ENCODE measurements at places on chromosomes 11 and 22. TPM values are rescaled to one million over a fixed set of nuclear protein-coding genes. Genes with fewer than 3 reads are reported as not detected.

The TRIM49 gene
- not detected for total RNA-seq

The C11orf52 gene
- 0.13 TPM for total RNA-seq

The TUBA8 gene
- 0.63 TPM for total RNA-seq

The NXPE1 gene
- not detected for total RNA-seq

The LPXN gene
- total RNA-seq, result 2.0 TPM

The OR51E2 gene
- not detected for total RNA-seq

The TMA7B gene
- not detected for total RNA-seq

The JHY gene
- total RNA-seq, result 0.39 TPM

The MS4A6E gene
- total RNA-seq, result not detected

The CARD18 gene
- total RNA-seq, result not detected

The UBASH3B gene
- total RNA-seq, result 3.2 TPM

The TEF gene
- 3.0 TPM for total RNA-seq

The GGTLC3 gene
- not detected for total RNA-seq

The ROBO3 gene
- total RNA-seq, result 13.0 TPM

The DRD2 gene
- not detected for total RNA-seq

The NRIP3 gene
- 1.2 TPM for total RNA-seq

The RAB38 gene
- 2.4 TPM for total RNA-seq

DNA sequence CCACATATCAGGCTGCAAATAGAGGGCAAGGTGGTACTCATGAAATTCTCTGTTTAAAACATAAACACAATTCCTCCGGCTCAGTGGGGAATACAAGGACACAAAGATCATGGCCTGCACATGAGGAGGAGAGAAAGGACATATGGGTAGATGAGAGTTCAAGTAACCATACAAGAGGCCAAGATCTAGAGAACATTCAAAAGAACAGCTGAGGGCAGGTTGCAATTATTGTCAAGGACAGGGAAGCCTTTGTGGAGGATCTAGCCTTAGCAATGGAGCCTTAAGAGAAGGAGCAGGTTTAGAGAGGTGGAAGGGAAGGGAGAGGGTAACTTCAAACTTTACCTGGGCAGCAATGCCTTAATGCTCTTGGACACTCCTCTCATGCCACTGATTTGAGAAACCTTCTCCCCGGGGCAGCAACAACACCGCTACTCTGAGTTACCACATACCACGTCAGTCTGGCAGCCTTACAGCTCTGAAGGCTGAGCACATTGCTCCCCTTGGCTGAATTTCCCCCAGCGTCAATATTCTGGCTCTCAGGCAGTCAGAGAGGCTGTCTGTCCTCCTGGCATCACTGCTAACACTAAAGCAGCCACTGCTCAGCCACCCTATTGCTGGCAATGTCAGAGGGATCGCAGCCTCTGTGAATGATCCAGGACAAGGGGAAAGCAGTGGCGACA lies 55.5 kb downstream of the CLPB start:
- DNase-seq, result no peak

DNA sequence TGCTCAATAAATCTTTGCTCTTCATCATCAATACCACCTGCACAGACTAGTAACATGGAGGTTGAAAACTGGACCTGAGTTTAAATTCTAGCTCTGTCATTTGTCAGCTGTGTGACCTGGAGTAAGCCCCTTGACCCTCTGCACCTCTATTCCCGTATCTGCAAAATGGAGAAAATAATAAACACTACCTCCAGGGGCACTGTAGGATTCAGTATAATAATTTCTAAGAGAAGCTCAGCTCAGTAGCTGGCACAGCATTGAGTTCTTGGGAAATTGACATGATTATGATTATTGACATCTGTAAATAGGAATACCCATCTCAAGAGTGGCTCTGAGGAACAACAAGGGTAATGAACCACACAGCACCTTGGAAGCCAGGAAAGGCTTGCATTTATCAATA lies 78.4 kb downstream of the MN1 start:
- no peak for DNase-seq

DNA sequence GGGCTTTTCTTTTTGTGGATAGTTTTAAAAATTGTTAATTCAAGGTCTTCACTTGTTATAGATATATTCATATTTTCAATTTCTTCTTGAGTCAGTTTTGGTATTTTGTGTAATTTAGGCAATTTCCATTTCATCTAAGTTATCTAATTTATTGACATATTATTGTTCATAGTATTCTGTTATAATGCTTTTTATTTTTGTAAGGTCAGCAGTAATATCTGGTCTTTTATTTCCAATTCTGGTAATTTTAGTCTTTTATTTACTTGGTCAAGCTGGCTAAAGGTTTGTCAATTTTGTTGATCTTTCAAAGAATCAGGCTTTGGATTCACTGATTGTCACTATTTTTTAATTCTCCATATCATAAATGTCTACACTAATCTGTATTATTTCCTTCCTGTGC lies 60.1 kb downstream of the HORMAD2 start:
- DNase-seq, result no peak

- DNase-seq, result no peak
These were observed 11.6 kb downstream of the IGF2 start for GRCh38 chr11:2127482-2128129.

DNA sequence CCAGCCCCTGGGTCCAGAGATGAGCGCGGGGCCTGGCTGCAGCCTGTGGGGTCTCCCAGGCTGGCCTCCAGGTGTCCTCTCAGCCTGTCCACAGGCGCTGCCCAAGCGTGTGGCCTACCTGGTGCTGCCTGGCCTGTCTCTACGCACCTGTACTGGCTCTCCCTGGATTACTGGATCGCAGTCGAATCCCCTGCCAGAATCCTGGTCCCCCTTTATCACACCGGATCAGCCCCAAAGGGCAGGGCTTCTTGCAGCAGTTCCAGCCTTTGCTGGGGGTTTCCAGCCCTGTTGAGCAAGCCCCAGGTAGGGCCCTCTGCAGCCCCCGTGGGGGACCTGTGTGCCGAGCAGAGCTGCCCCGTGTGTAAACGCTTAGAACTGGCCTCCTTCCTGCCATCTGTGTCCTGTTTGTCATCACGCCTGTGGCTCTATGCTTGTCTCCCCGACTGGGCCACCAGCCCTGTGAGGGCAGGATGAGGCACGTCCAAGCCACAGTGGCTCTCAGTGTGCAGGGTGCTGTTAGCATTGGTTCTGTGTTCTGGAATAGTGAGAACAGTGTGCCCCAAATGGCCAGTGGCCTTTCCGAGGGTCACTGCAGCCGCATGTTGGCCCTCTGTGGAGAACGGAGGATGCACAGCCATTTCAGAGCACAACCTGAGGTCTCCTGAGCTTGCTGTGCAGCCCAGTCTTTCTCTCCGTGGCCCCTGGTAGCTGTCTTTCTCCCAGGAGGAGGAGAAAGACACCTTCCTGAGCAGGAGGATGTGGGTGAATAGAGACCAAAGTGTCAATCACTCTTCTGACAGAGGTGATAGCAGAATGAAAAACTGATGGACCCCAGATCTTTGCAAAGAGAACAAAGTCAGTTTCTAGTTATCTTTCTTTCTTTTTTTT lies 13.9 kb upstream of the TXNRD2 start:
- DNase-seq, result peak; percentile 54

DNA sequence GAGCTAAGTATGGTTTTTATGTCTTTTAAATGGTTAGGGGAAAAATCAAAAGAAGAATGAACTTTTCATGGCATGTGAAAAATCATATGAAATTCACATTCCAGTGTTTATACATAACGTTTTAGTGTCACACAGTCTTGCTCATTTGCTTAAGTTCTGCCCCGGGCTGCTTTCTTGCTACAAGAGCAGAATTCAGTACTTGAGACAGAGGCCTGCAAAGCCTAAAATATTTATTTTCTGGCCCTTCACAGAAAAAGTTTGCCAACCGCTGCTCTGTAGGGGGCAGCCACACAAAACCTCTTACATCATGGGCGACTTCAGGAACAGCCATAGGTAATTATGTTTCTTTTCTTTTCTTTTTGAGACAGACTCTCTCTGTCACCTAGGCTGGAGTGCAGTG lies 1.0 kb upstream of the ATG2A start:
- no peak for DNase-seq

DNA sequence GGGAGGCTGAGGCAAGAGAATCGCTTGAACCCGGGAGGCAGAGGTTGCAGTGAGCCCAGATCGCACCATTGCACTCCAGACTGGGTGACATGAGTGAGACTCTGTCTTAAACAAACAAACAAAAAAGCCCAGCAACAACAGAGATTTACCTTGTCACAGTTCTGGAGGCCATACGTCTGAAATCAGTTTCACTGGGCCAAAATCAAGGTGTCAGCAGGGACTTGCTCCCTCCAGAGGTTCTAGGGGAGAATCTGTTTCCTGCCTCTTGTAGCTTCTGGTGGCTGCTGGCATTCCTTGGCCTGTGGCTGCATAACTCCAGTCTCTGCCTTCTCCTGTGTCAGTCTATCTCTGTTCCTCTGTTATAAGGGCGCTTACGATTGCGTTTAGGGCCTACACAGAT lies 1.5 kb downstream of the DDX10 start:
- no peak for DNase-seq

DNA sequence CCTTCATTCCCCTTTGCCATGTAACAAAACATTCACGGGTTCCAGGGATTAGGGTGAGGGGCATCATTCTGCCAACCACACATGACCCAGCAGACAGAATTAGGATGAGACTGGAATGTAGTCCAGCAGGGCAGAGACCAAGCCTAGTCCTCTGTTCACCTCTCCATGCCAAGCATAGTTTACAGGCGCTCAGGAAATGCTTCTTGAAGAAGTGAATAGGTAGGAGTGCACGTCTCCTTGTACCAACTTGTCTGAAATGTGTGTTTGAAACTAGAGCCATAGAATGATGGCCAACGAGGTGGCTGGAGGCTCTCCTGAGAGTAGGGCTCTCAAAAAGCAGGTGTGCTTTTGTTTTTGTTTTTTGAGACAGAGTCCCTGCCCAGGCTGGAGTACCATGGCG lies 8.2 kb downstream of the SPINDOC start:
- no peak for DNase-seq

- no peak for DNase-seq
These were observed 38.0 kb upstream of the PDE2A start for GRCh38 chr11:72712168-72712751.

- DNase-seq, result peak; percentile 52
These were observed 913 bp downstream of the ZNHIT2 start for GRCh38 chr11:65116370-65117205.

- no peak for DNase-seq
These were observed 16.3 kb upstream of the CCT8L2 start for GRCh38 chr22:16608931-16609330.

GRCh38 chr11:27116684-27117083 lies 76.1 kb downstream of the BBOX1 start:
- no peak for DNase-seq

GRCh38 chr11:70012134-70012733 lies 65.9 kb upstream of the ANO1 start:
- DNase-seq, result no peak

GRCh38 chr22:30253205-30253852 lies 6.8 kb upstream of the LIF start:
- peak; percentile 38 for DNase-seq

GRCh38 chr11:103550811-103551210 lies 441.6 kb downstream of the DYNC2H1 start:
- DNase-seq, result no peak

GRCh38 chr22:30301995-30302809 lies 12.9 kb upstream of the CASTOR1 start:
- no peak for DNase-seq

GRCh38 chr22:47056776-47057470 lies 294.5 kb downstream of the TBC1D22A start:
- no peak for DNase-seq

GRCh38 chr11:64341429-64341828 lies 1.4 kb downstream of the CCDC88B start:
- DNase-seq, result no peak

GRCh38 chr11:14746857-14747395 lies 103.3 kb downstream of the PDE3B start:
- DNase-seq, result no peak

- no peak for DNase-seq
These were observed 27.4 kb downstream of the MOB2 start for GRCh38 chr11:1459219-1459575.

GRCh38 chr11:8586805-8587204 lies 7.2 kb downstream of the STK33 start:
- DNase-seq, result no peak

- DNase-seq, result no peak
These were observed 11.7 kb upstream of the FXYD6 start for GRCh38 chr11:117888139-117888566.

DNA sequence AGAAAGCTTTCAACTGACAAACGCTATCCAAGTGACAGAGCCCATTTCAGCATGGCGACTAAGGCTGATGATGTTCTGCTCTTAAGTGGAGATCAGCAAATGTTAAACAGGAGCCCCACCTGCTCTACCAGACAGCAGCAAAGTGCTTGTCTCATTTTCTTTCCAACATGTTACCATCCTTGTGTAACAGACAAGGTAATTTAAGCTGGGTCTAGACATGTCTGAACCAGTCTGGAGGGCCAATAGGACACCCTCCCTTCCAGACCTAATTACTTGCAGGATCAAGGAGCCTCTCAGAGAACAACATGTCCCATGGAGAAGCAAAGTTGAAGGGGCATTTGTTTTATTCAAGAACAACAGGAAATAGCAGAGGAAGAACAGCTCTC lies 3.9 kb upstream of the LMO2 start:
- DNase-seq, result no peak

GRCh38 chr22:35556666-35557065 lies 16.0 kb downstream of the RASD2 start:
- no peak for DNase-seq

DNA sequence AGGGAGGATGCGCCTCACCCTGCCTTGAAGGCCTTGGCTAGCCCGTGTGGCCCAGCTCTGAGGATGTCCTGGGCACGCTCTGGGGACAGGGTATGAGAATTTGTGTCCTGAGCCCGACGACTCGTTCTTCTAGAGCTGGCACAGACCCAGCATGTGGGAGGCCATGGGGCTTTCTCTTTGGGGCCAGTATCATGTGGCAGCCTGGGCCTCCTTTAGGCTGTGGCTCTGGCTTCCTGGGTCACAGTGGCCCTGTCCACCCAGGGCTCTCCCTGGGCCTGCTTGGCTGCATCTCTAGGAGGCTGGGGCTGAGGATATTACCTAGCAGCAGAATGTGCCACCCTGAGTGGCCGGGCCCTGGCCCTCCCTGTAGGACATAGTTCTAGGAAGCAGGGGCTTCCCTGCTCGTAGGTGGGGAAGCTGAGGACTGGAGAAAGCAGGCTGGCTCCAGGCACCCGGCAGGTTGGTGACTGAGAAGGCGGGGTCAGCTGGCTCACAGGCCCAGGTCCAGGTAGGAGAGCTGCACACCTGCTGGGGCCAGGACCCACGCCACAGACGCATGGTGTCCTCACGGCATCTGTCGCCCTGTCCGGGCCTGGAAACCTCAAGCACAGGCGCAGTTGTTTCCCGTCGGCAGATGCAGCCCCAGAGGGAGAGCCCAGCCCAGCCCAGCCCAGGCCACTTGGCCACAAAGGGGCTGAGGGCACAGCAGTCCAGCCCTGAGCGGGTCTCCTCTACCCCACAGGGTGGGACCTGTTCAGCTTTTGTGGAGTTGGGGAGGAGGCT lies 6.8 kb downstream of the CCDC188 start:
- no peak for DNase-seq

- DNase-seq, result no peak
These were observed 58.6 kb upstream of the CCT8L2 start for GRCh38 chr22:16651217-16651616.

Data from dermis microvascular lymphatic vessel endothelial cell (primary cell).